ENCODE measurements at places on chromosomes 5 and 9. TPM values are rescaled to one million over a fixed set of nuclear protein-coding genes. Genes with fewer than 3 reads are reported as not detected.

DNA sequence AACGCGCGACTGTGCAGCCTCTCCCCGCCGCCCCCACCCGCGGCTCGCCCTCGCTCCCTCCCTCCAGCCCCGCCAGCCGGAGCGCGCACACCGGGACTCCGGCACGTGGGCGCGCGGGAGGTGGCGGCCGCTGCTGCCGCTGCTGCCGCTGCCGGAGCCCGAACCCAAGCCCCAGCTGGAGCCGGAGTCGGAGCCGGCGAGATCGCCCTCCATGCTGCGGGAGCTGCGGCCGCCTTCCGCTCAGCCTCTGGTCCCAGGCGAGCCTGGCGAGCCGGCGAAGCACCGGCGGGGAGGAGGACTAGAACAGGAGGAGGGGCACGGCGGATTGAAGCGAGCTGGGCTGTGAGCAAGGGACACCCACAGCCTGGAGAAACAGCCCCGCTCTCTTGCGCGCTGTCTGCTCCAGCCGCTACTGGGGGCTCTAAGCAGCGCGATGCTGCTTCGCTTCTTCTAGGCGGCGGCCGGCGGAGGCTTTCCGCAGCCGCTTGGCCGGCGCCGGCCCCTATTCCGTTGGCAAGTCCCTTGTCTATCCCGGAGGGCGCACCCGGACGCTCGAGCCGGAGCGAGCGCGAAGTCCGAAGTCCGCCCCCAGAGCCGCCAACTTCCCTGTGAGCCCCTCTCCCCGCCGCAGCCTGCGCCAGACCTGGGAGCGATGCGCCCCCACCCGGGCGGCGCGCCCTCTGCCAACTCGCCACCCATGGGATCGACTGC, 598.7 kb upstream of the SGCD start:
- no peak for DNase-seq

- no peak for DNase-seq
Measured at GRCh38 chr9:4062966-4063365, 236.9 kb downstream of the GLIS3 start.

DNA sequence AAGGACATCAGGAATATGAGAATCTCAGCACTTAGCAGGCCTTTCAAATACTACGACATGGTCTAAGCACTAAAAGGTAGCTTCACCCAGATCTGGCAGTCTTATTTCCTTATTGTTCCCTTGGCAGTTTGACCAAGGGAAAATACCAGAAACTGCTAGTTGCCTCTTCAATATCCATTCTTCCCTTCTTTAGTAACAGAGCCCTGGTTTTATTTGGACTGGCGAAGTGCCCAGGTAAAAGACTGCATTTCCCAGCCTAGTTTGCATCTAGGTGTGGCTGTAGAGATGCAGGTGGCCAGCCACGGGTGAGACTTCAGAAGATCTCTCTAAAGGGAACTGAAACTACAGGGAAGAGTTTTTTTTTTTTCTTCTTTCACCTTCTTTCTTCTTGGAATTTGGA, 21.6 kb downstream of the DMRT2 start:
- no peak for DNase-seq

DNA sequence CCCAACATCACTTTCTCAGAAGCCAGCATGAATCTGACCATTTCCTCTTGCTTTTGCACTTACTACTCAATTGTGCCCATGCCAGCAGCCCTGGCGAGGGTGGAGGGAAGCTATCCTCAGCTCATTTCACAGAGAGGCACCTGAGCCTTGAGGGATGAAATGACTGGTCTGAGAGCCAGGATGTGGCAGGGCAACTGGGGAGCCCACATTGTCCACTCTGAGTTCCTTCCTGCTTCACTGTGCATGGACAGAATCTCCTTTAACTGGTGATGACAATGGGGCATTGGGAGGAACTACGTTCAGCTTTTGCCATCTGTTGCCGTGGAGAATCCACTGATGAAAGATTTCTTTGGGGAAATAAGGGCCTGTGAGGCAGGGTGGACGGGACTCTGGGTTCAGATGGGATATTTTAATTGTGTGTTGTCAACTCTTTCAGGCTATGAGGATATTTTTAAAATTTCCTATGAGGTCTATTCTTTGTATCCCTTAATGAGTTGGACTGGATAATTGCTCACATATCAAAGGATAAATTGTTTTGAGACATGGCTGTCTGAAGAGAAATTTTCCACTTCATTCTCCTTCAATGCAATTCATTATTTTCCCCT, 78.3 kb downstream of the TNC start:
- DNase-seq: no peak

DNA sequence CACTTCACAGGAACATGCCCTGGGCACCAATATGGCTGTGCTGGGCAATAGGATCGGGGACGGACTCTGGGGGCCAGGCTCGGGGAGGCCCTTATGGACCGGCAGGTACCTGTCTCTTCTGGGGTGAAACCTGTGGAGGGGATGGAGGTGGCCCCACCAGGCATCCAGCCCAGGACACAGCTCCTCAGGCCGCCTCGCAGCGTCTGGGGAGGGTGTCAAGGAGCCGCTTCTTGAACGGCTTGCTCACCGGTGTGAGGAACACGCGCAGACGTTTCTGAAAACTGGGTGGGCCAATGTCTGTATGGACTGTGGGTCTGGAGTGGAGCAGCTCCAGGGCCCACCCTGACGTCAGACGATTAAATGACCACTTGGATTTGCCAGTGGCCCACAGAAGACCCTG, 45.8 kb downstream of the PLEKHG4B start:
- DNase-seq: no peak

OR1N1 gene
- total RNA-seq: not detected

GABRA1 gene
- total RNA-seq: not detected

TAL2 gene
- total RNA-seq: not detected

ADAMTSL2 gene
- not detected for total RNA-seq
